ENCODE measurements at places on chromosomes 16 and 17.

GRCh38 chr17:54269881-54270280 lies 447.2 kb downstream of the KIF2B start:
- no peak for DNase-seq

GRCh38 chr16:30499284-30499683 lies 26.7 kb downstream of the ITGAL start:
- no peak for DNase-seq

DNA sequence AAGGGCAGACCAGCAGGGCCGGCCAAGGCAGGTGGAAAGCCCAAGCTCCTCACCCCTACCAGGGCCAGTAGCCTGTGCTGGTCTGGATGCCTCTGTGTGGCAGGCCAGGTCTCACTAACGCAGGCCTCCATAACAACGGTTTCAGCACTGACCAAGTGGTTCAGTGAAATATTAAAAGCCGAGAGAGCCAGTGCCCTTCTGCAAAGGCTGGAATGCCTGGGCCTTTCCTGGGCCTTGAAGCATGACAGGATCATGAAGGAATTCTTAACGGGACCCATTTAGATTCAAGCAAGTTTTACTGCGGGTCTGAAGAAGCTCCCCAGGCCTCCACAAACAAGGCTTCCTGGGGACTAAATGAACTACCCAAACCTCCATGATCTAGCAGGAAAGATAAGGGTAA lies 16.3 kb downstream of the ADAD2 start:
- DNase-seq = no peak

DNA sequence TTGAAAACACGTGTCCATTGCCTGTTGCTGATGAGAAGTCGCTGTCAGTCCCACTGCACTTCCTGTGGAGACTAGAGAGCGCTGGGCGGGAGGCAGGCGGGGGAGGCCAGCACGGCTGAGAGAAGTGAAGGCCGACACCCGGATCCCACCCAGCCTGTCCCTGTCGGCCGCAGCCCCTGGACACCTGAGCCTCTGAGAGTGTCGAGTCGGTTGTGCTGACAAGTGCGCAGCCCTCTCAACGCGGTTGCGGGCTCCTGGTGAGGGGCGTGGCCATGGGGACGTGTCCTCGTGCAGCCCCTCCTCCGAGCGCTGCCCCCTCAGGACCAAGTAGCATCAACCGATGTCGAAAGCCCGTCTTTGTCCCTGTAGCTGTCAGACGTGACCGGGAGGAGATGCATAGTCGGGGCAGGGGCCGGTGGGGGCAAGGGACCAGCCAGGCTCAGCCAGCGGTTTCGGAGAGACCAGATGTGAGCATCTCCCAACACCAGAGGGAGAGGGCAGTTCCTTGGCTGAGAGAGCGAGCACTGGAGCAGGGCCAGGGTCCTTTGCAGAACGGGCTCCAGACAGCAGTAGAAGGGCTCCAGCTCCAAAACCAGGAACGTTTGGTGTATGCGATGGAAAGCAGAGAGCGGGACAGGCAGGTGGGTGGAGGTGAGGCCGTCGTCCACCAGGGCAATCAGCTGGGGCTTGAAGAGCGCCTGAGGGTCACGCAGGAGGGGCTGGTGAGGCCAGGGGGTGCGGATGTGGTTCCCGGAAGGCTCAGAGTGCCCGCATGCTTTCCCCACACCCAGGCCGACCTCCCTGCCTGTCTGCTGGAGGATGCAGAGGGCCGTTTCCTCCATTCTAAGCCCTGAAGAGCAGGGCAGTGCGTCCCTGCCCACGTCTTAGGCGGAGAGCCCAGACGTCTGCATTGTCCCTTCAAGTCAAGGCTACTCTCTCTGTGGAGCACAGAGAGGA lies 43.3 kb upstream of the CHMP6 start:
- no peak for DNase-seq

- no peak for DNase-seq
These were observed 111.1 kb downstream of the VAT1L start for GRCh38 chr16:77899416-77899815.

All from HuH-7.5 (cell line).